ENCODE measurements at places on chromosomes 7 and 10. TPM values are rescaled to one million over a fixed set of nuclear protein-coding genes. Genes with fewer than 3 reads are reported as not detected.

Gene ADRA2A
- 7.7 TPM for total RNA-seq

Gene TMEM140
- 12.2 TPM for total RNA-seq

Gene PAX4
- not detected for total RNA-seq

Gene CDH23
- 43.0 TPM for total RNA-seq

Gene SLC18A3
- total RNA-seq = not detected

Gene ELAPOR2
- total RNA-seq = 17.8 TPM

Gene TACC2
- 75.8 TPM for total RNA-seq

Gene C10orf53
- total RNA-seq = not detected

Gene FAM20C
- 56.6 TPM for total RNA-seq

Gene MSS51
- total RNA-seq = 2.2 TPM

Gene SFRP4
- total RNA-seq = 56.7 TPM

Gene PKD2L1
- total RNA-seq = not detected

- no peak for DNase-seq
These were observed 77.7 kb downstream of the OSBPL3 start for GRCh38 chr7:24902276-24902675.

DNA sequence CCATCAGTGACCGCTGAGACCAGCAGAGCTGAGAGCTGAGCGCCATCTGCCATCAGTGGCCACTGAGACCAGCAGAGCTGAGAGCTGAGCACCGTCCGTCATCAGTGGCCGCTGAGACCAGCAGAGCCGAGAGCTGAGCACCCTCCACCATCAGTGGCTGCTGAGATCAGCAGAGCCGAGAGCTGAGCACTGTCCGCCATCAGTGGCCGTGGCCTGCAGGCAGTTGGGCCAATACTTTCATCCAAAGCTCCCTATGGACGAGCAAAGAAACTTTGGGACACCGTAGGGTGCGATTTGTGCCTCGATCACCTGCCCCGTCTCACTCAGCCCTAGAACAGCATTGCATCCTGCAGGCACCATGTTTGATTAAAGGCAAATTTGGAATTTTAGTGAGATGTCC, 265.8 kb downstream of the DNAJB6 start:
- peak; percentile 47 for DNase-seq

DNA sequence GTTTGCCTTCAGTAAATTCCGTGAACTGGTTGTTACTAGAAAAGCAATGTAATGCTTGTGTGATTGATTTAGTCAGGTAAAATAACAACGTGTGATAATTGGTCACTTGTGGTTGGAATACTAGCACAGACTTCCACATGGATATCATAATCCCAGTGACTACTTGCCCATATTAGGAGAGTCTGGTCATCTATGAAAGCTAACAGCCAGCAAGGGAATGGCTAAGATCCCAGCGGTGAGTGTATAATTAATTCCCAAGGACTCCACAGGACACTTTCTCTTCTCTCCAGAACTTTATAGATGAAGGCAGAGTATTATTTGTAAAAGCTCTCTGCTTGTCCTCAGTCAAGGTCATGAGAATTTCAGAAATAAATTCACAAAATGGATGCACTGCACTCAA, 662.6 kb upstream of the TEX47 start:
- no peak for DNase-seq

- DNase-seq = no peak
These were observed 37.2 kb downstream of the PRSS2 start for GRCh38 chr7:142807855-142808460.

- DNase-seq = no peak
These were observed 61.5 kb upstream of the GPR22 start for GRCh38 chr7:107408349-107408748.

- no peak for DNase-seq
These were observed 17.7 kb downstream of the CLIP2 start for GRCh38 chr7:74306730-74307469.

- DNase-seq = no peak
These were observed 45.8 kb downstream of the GPR85 start for GRCh38 chr7:113040849-113041248.

- peak; percentile 94 for DNase-seq
These were observed at the start of gene MINDY3 for GRCh38 chr10:15859906-15860691. MINDY3 (minus strand) TSS chr10:15860507; CDS start chr10:15860299, 208 bp downstream.

DNA sequence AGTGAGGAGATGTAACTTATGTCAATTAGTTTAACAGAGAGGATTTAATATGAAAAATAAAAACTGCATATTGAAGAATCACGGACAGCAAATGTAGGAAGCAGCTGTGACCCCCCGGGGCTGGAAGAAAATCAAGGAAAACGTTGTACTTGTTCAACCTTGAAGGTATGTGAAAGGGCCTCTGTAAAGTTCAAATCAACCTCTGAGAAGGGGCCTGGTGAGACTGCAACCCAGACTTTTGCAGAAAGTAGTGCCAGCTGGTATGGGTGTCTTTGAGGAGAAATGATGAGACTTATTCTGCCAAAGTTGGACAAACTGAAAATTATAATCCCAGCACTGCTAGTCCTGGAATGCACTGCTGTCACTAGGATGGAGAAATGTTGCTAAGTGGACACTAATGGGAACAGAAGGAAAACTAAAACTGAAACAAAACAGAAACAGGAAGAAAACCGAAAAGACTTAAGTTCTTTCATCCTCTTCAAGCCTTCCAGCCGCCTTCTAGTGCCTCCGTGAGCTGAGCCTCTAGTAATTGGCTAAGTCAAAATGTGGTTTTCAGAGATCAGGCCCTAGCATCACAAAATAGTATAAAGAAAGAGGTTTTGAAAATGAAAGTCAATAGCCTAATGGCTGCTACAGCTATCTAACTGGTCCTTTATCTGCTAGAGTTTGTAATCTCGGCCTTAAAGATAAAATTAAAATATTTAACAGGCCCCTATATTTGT, 253.7 kb upstream of the SORCS1 start:
- no peak for DNase-seq

DNA sequence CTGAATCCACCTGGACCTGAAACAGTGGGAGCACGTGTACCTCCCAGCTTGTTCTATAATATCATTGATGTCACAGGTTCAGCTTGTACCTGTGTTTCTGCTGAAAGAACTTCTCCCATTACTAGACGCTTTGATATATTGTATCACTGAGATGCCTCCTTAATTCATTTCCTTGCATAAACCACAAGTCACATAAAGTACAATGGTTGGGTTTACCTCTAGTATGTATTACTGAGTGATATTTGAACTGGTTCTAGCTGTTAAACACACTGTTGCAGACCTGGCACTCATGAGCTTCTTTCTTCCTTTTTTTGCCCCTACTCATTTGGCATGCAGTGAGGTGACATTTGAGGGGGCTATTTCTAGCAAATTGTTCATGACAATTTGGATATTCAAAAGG, 106.6 kb upstream of the KLF14 start:
- no peak for DNase-seq

DNA sequence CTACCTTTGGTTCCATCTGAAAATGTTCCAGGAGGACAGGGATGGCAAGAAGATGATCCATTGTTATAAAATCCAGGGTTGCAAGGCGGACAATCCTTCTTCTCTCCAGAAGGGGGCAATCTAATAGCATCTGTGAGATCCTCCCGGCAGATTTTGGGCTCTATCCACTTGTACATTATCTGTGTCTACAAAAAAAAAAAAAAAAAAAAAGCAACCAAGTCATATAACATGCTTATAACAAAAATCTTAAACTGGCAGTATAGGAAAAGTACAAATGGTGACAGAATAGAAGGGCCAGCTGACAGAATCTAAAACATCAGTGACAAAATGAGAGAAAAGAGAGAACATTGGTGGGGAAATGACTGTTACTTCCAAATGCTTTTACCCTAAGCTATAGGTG, 132.7 kb downstream of the ELAPOR2 start:
- DNase-seq = no peak

DNA sequence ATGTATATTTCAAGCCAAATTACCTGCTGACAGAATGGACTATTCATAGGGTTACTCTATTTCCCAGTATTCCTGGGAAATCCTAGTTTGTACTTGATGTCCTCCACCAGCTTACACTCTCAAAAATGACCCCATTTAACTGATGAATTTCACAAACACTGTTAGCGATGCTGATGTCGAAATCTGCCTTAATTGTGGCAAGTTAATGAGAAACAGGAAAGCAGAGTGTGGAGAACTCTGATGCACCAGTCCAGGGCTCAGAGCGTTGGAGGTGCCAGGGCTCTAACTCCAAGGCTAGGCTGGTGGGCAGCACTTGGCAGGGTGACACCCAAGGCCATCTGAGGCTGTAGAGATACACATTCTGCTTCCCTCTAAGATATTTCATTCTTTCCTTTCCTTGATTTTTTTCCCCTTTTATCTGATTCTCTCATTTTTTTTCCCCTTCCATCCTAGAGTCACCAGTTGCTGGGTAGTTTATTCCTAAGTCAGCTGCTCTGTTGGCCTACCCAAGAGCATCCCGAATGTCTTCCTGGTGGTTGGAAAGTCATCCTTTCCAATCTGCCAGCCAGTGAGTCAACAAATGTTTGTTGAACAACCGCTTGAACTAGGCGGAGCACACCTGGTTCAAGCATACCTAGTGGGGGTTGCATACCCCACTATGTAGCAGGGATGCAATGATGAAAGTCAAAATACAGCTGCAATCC, 525.0 kb upstream of the NRP1 start:
- DNase-seq = no peak

- DNase-seq = no peak
These were observed 41.2 kb upstream of the VCL start for GRCh38 chr10:73956476-73957359.

- no peak for DNase-seq
These were observed 275.9 kb upstream of the NFE2L3 start for GRCh38 chr7:25876092-25876491.

GRCh38 chr10:102511583-102512274, 8.0 kb downstream of the SUFU start:
- DNase-seq = peak; percentile 45

DNA sequence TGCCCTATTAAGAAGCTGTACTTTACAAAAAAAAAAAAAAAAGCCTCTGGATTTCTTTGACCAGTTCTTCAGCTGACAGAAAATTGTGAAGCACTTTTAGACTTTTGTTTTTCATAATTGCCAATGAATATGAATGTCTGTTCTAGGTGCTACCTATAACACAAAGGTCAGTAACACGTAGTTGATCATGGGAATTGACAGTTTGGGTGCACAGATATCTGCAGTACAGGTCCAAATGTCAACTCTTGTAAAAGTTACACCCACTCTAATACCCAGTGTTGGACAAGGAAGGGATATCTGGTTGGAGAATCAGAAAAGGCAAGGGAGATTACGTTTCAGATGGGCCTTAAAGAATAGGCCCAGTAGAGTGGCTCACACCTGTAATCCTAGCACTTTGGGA, 1.8 kb downstream of the REEP3 start:
- DNase-seq = no peak

- no peak for DNase-seq
These were observed 89.8 kb upstream of the FGL2 start for GRCh38 chr7:77289387-77289786.

- DNase-seq = no peak
These were observed 147.4 kb downstream of the PRKAG2 start for GRCh38 chr7:151729521-151729921.

DNA sequence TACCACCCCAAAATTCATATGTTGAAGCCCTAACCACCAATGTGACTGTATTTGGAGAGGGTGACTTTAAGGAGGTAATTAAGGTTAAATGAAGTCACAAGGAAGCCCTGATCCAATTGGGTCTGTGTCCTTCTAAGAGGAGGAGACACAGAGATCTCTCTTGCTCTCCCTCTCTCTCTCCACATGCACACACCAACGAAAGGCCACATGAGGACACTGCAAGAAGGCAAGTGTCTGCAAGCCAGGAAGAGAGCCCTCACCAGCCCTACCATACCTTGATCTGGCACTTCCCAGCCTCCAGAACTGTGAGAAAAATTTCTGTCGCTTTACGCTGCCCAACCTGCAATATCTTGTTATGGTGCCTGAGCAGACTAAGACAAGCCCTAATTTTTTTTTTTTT, 56.0 kb upstream of the NEBL start:
- no peak for DNase-seq

DNA sequence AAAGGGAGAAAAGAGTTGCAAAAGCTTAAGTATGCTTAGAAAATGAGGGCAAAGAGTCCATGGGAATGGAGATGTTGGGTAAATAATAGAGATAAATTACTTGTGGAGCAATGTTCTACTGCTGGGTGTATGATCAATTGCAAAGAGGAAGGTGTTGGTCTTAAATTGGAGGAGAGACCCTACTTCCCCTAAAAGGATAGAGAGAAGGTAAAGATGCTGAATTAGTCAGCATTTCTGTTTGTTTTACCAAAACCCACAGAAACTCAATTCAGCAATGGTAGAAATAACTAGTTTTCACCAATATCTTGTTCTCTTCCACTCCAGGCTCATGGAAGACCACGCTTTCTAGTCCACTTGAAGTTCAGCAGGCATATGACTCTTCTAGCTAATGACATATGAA, 32.1 kb downstream of the ASB4 start:
- no peak for DNase-seq

- no peak for DNase-seq
These were observed 50.2 kb downstream of the KCNH2 start for GRCh38 chr7:150927956-150928344.

GRCh38 chr10:66604195-66604594, 321.6 kb upstream of the LRRTM3 start:
- DNase-seq = no peak

- no peak for DNase-seq
These were observed 176.5 kb upstream of the CCZ1B start for GRCh38 chr7:7002418-7003062.

Measured in posterior vena cava (tissue), 2 donors.